ENCODE measurements at places on chromosomes 11 and 22.
A peak's percentile ranks its signal among the peaks of the same experiment; 100 is the strongest.

DNA sequence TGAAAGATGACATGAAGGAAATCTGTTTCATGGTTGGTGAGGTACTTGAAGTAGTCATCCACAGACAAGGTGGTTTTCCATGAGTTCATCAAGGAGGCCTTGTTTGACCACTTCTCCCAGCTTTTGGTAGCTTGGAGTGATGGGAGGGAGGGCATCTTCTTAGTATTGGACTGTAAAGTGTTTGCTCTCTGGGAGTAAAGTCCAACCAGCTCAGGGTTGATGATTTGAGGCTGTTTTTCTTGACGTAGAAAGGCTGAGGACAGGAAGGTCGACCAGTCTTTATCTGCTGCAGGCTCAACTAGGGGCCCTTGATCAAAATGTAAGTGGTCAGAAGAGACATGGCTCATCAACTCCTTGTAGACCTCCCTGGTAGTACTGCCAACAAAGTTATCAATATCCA lies 1.7 kb downstream of the CCDC87 start:
- DNase-seq: no peak

GRCh38 chr11:67604815-67605214 lies 1.9 kb upstream of the NDUFV1 start:
- DNase-seq: no peak

GRCh38 chr11:31805037-31805628 lies 6.0 kb downstream of the PAX6 start:
- DNase-seq: no peak

DNA sequence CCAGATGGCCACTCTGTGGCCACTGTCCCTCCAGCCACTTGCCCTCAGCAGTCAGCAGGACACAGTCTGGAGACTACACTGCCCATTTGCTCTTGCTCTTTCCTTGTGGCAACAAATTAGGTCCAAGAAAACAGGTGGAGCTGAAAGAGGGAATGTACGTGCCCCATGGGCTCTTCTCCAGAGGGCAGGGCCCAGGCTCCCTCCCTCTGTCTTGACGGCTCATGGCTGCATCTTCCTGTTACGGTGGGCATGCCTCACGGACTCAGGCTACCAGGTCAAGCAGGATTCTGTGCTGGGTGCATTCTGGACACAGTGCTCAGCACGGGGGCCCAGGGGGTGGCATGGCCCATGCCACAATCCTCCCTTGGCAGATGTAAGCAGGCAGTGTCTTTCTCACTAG lies 71.3 kb downstream of the MED15 start:
- DNase-seq: no peak

DNA sequence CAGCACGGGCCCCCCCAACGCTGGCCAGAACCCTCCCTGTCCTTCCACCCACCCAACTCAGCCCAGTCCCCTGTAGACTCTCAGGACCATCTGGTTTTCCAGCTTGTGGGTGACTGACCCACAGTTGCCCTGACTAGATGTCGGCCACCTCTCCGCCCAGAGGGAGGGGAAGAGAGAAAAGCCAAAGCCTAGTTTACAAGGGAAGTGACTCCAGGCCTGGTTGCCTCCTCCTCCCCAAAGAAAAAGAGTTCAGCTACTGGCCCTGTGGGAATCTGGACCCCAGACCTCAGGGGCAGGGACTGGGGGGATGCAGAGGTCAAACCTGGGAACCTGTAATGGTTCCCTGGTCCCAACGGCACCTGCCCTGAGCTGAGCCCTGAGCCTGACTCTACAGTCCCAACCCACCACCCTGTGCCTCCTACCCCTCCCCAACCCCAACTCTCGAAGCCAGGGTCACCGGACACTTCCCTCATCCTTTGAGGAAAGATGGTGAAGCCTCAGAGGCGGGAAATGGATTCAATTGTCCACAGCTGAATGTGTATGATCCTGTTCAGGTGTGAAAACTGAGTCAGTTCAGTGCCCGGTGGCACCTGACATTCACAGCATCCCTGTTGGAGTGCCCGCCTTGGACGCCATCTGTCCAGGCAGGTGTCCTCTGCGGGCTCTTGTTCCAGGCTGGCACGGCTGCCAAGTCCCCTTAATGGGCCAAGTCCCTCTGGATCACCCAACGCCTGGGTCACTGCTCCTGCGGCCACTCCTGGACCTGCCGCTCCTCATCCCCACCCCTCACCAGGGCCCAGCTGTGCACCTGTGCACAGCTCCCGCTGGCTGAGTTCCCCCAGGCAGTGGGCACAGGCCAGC lies 21.0 kb upstream of the WNT7B start:
- no peak for DNase-seq

DNA sequence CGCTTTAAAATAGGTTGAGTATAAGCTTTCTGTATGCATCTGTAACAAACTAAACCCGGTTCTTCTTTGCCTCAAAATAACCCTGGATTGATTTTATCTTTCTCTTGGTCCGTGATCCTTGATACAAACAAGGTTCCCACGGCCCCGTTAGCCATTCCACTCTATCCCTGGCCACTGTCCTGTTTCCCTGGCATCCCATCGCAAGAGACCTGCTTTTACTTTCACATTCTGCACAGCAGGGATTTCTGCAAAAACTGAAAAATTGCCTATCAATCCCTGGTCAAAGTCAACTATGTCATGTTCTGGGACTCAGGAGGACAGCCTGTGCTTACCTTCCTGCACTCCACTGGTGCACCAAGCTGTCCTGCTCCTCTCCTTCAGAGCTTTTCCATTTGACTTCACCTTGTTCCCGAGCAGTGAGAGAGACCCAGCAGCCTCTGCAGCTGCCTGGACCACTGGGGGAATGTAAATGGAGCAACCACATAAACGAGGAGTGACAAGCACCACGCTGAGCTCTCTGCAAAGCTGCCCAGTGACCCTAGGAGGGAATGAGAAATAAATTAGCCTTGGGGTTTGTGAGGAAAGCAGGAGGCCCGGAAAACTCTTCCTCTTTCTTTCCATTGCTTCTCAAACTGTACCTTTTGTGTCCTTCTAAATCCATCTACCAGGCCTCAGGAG lies 175.9 kb downstream of the NTM start:
- DNase-seq: no peak

DNA sequence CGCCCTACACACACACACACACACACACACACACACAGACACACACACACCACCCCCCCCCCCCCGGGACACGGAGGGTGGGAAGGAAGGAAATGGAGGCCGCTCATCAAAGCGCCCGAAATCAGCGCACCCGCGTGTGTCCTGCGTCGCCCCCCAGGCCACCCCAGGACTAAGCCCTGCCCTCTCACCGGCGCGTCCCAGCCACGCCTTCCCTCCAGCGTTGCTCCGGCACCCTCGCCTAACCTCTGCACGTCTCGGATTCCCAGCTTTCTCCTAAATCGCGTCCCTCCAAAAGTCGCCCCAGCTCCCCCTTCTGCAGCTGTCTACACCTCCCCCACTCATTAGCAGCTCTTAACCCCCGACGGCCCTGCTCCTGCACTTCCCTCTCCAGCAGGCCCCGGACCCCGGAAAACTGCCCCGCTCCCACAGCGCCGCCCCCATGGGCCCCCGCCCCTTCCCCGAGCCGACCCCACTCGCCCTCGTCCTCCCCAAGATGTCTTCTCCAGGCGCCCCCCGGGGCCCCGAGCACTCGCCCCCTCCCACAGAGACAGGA lies 557 bp downstream of the PACSIN2 start:
- peak; percentile 35 for DNase-seq

DNA sequence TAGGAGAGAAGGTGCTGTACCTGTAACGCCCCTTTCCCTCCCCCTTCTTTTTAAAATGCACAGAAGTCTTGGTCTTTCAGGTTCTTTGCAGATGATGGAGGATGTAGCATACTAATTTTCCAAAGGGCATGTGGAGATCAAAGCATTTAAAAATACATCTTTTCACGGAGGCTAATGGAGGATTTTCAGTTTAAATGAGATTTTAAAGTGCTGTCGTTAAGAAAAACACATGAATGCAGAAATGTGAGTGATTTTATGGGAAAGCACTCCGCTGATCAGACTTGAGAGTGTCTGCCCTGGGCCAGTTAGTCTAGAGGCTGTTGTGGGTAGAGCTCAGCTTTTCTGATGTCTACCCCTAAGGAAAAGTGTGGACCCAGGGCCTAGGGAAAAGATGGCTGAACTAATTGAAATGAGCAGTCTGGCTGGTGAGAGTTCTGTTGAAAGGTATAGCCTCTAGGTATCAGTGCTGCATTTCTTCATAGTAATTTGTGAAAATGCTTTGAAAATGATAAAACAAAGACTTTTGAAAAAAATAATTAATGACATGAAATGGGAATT lies 2.5 kb downstream of the AMOTL1 start:
- DNase-seq: no peak

DNA sequence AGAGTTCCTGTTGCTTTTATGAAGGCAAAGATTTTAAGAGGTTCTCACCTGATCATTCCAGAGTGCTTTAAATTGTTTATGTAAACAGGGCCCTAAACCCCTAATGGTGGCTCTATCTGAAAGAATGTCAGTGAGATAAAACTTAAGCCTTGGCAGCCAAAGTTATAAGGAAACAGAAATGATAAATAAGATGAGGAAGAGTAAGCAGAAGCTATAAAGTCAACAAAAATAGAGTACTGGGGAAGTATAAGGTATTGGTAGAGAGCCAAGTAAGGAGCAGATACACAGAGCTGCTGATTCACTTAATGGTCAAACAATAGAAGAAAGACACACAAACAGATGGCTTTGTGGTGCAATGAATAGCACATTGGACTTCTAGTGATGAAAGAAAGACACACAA lies 37.9 kb downstream of the TMPRSS5 start:
- no peak for DNase-seq

GRCh38 chr11:45848654-45849081 lies 1.4 kb downstream of the CRY2 start:
- no peak for DNase-seq

- no peak for DNase-seq
Measured at GRCh38 chr22:27154717-27155116, 497.3 kb downstream of the MIAT start.

GRCh38 chr22:20423906-20424551 lies 13.6 kb downstream of the SCARF2 start:
- DNase-seq: no peak

GRCh38 chr11:47856186-47856585 lies 8.0 kb upstream of the NUP160 start:
- DNase-seq: no peak

- no peak for DNase-seq
Measured at GRCh38 chr22:44486538-44486937, 11.5 kb downstream of the RTL6 start.

- DNase-seq: no peak
Measured at GRCh38 chr11:93767018-93767417, 17.1 kb upstream of the MED17 start.

GRCh38 chr22:47736186-47737034 lies 974.0 kb downstream of the TBC1D22A start:
- DNase-seq: no peak

DNA sequence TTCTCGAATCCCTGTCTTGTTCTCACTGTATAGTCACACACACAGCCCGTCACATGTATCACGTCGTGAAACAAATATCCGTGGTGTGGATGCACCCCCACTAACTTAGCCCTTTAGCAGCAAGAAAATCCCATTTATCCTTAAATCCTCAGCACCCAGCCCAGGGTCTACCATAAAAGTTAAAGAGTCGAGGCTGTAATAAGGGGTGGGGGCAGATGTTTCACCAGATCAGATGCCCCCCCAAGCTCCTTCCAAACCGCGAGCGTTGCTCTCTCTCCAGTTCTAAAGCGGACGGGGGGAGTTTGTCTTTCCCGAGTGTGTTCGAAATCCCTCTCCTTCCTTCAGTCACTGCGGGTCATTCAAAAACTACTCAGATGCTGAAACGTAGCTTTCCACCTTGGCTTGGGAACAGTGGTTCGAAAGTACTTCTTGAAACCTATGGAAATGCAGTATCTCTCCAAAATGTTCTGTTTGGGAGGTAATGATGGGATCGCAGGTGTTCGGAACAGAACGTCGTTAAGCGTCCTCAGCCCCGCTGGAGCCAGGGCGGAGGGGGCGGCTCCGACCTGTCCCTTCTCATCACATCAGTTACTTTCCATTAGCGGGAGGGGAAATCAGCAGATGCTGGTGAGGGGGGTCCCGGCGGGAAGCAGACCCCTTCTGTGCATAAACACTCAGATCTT lies 156.2 kb downstream of the BRD1 start:
- DNase-seq: no peak

- DNase-seq: no peak
Measured at GRCh38 chr11:112394304-112394703, 133.6 kb upstream of the PLET1 start.

- no peak for DNase-seq
Measured at GRCh38 chr22:45376009-45376408, 37.4 kb downstream of the SMC1B start.

GRCh38 chr22:19466848-19467752 lies 11.9 kb downstream of the UFD1 start:
- DNase-seq: no peak

GRCh38 chr22:42621505-42622002 lies 6.9 kb upstream of the POLDIP3 start:
- DNase-seq: peak; percentile 67

GRCh38 chr11:83105168-83105567 lies 33.5 kb upstream of the RAB30 start:
- no peak for DNase-seq

DNA sequence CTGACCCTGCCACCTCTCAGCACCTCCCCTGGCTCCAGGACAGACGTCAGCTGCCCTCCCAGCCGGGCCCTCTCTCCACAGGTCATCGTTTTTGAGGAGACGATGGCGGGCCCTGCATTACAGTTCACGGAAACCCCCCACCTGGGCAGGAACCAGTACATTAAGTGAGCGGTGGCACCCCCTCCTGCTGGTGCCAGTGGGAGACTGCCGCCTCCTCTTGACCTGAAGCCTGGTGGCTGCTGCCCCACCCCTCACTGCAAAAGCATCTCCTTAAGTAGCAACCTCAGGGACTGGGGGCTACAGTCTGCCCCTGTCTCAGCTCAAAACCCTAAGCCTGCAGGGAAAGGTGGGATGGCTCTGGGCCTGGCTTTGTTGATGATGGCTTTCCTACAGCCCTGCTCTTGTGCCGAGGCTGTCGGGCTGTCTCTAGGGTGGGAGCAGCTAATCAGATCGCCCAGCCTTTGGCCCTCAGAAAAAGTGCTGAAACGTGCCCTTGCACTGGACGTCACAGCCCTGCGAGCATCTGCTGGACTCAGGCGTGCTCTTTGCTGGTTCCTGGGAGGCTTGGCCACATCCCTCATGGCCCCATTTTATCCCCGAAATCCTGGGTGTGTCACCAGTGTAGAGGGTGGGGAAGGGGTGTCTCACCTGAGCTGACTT lies 37.0 kb downstream of the B3GAT1 start:
- DNase-seq: no peak

DNA sequence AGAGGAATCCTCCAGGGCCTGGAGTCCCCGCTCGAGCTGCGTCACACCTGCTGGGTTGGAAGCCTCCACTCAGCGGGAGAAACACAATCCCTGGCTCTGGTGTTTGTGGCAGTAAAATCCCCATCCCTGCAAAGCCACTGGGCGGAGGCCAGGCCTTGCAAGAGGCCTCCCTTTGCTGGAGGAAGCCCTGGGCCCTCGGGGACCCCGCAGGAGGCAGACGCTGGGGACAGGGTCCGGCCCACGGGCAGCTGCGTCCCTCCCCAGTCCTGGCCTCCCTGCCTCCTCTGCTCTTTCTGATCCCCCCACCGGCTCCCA lies 194.7 kb downstream of the BRD1 start:
- DNase-seq: no peak

GRCh38 chr11:9219572-9219971 lies 45.6 kb downstream of the DENND5A start:
- peak; percentile 38 for DNase-seq
